ENCODE measurements at places on chromosomes 12 and 14. TPM values are rescaled to one million over a fixed set of nuclear protein-coding genes. Genes with fewer than 3 reads are reported as not detected.

GRCh38 chr14:100583245-100583644 is 4.0 kb downstream of the BEGAIN start:
- H3K4me1 ChIP-seq, result no peaks in the 10 kb centered on the region
- no peak overlapping the region for H3K27ac ChIP-seq
- DNase-seq, result no peak
- no peaks in the 10 kb centered on the region for H3K36me3 ChIP-seq
- H3K4me3 ChIP-seq, result no peak overlapping the region
- H3K27me3 ChIP-seq, result no peaks in the 10 kb centered on the region

The GAS2L3 gene
- 0.18 TPM for total RNA-seq

GRCh38 chr14:46147452-46147851 is 504.1 kb downstream of the RPL10L start:
- DNase-seq, result no peak
- no peaks in the 10 kb centered on the region for H3K36me3 ChIP-seq
- no peak overlapping the region for H3K27ac ChIP-seq
- no peaks in the 10 kb centered on the region for H3K4me1 ChIP-seq

The ABCC9 gene
- total RNA-seq, result 10.5 TPM

DNA sequence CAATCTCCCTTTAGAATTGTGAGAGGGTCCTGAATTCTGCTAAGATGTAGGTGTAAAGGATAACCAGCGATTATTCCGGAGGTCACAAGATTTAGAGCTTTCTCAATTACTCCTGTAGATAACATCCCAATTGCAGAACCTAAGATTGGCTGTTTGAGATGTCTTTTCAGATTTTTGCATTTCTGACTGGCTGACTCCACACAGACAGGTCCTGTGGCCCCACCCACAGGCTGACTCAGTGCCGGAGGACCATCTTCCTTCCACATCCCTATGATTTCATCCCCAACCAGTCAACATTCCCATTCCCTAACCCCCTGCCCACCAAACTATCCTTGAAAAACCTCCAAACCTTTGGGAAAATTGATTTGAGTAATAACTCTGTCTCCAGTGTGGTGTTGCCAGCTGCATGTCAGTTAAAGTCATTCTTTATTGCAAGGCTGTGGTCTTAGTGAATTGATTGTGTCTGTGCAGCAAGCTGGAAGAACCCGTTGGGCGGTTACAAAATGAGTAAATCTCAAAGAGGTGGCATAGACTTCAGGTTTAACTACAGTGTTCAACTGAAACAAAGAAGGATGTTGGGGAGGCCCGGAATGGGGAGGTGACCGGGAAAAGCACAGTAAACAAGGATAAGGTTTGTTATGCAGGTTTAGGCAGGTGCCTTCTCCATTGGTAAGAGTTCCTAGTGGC is 10.6 kb downstream of the FNTB start:
- H3K4me3 ChIP-seq, result no peak overlapping the region
- no peaks in the 10 kb centered on the region for H3K36me3 ChIP-seq
- peak; percentile 73 for DNase-seq
- peaks cover 2% of the 10 kb centered on the region for H3K4me1 ChIP-seq
- H3K27me3 ChIP-seq, result no peaks in the 10 kb centered on the region
- H3K27ac ChIP-seq, result peak overlapping the region; percentile 9

DNA sequence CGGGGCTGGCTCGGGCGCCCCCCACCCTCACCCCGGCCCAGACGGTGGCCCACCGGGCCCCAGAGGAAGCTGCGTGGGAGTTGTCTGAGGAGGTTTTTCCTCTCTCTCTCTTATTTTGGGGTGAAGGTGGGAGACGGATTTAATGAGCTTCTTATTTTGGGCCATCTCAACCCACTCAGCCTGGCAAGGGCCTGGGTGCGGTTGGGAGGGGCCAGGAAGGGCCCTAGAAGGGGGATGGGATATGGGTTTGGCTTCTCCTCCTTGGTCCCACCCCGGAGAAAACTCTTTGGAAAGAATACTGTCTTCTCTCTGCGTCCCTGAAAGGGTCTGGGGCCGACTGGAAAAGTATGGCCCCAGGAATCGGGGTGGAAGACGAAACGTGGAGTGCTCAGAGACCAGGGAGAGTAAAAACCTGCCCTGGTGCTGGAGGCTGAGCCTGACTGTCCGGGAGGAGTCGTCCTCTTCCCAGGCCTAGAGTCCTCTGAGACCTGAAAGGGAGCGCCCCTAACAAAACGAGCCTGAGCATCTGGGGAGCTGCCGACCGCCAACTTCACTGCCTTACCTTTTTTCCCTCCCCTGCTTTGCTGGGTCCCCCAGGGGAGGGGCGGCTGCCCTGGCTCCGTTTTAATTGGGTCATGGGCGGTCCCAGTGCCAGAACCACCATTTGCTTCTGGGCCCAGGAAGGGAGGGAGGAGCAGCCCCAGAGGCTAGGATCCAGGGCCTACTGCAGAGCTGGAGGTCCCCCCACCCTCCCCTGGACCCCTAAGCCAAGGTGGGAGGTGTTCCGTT is 1.6 kb downstream of the MMP14 start:
- no peaks in the 10 kb centered on the region for H3K27me3 ChIP-seq
- DNase-seq, result peak; percentile 68
- peak overlapping the region; percentile 92 for H3K27ac ChIP-seq
- H3K4me1 ChIP-seq, result no peaks in the 10 kb centered on the region
- peaks cover 12% of the 10 kb centered on the region for H3K36me3 ChIP-seq

DNA sequence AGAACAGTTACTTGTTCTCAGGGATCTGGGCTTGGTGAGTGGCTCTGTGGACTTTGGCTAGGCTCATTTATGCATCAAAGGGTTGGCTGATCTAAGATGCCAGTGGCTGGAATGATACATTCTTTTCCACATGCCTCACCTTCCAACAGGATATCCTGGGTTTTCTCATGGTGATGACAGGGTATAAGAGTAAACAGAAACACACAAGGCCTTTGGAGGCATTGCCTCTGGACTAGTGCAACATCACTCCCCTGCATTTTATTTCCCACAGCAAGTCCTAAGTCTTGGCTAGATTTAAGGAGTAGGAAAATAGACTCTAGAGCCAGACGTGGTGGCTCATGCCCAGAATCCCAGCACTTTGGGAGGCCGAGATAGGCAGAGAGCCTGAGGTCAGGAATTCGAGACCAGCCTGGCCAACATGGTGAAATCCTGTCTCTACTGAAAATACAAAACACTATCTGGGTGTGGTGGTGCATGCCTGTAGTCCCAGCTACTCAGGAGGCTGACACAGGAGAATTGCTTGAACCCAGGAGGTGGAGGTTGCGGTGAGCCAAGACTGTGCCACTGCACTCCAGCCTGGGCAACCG is 47.9 kb downstream of the RPH3A start:
- no peak overlapping the region for H3K4me3 ChIP-seq
- H3K27me3 ChIP-seq, result no peaks in the 10 kb centered on the region
- DNase-seq, result no peak

The CAPS2 gene
- total RNA-seq, result 7.9 TPM

GRCh38 chr12:15563663-15564062 is 225.5 kb downstream of the EPS8 start:
- H3K36me3 ChIP-seq, result no peaks in the 10 kb centered on the region
- H3K4me1 ChIP-seq, result no peaks in the 10 kb centered on the region
- no peaks in the 10 kb centered on the region for H3K27me3 ChIP-seq
- H3K4me3 ChIP-seq, result no peak overlapping the region
- H3K27ac ChIP-seq, result no peak overlapping the region
- DNase-seq, result no peak

The PROX2 gene
- total RNA-seq, result not detected

The DHRS4L2 gene
- total RNA-seq, result 13.1 TPM

GRCh38 chr12:102669056-102669455 is 188.7 kb upstream of the IGF1 start:
- no peaks in the 10 kb centered on the region for H3K4me1 ChIP-seq
- no peaks in the 10 kb centered on the region for H3K27me3 ChIP-seq

DNA sequence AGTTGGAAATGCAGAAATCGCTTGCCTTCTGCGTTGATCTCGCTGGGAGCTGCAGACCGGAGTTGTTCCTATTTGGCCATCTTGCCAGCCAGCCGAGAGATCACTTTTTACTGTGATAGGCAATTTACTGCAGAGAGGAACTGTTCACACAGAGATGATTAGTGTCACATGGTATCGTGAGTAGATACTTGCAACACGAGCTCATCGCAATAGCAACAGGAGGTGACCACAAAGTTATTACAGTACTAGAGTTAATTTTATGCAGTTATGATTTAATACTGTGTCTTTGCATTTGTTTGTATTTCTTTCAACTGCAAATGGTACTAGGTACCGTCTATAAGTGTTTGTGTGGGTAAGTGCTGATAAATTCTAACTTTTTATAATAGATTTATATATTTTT is 27.8 kb downstream of the NOPCHAP1 start:
- H3K27ac ChIP-seq, result no peak overlapping the region
- H3K4me1 ChIP-seq, result no peaks in the 10 kb centered on the region
- H3K36me3 ChIP-seq, result no peaks in the 10 kb centered on the region
- no peak for DNase-seq
- H3K27me3 ChIP-seq, result no peaks in the 10 kb centered on the region

The RFLNA gene
- total RNA-seq, result 5.4 TPM

GRCh38 chr12:49980501-49981349 is 8.0 kb downstream of the AQP6 start:
- DNase-seq, result no peak
- H3K36me3 ChIP-seq, result no peaks in the 10 kb centered on the region
- H3K27me3 ChIP-seq, result no peaks in the 10 kb centered on the region
- no peaks in the 10 kb centered on the region for H3K4me1 ChIP-seq

DNA sequence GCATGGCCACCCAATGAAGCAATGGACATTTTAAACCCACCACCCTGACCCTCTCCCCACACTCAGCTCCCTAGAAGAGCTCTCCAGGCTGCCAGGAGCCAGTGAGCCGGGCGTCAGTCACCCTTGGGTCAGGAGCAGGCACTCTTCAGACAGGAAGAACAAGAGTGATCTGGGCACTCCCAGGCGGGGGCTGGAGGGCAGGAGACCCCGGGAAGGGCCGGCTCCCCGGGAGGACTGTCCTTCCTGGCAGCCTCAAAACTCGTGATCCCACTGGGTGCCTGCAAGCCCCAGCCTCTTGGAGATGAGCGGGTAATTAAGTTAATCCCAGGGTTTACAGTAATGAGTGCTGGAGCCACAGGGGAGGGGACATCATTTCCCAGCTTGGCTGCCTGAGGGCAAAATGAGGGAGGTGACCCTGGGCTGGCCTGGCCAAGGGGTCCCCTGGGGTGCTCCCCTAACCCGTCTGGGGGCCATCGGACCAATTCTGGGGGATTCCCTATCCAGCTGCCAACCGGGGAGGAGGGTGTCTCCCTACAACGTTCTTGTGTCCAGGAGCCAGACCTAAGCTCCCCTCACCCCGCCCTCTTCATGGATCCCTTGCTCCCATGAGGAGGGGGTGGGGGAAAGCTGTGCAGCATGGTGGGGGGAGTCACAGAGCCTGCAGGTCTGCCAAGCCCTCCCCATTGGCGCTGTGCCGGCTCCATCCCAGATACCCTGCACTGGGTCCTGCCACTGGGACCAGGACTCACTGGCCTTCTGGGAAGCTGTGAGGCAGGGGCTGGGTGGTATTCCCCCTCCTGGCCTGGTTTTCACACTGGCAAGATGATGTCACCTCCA is 59.2 kb downstream of the CCNK start:
- H3K27ac ChIP-seq, result no peak overlapping the region
- no peaks in the 10 kb centered on the region for H3K4me1 ChIP-seq
- H3K27me3 ChIP-seq, result no peaks in the 10 kb centered on the region
- H3K36me3 ChIP-seq, result no peaks in the 10 kb centered on the region
- no peak for DNase-seq
- H3K4me3 ChIP-seq, result no peak overlapping the region

DNA sequence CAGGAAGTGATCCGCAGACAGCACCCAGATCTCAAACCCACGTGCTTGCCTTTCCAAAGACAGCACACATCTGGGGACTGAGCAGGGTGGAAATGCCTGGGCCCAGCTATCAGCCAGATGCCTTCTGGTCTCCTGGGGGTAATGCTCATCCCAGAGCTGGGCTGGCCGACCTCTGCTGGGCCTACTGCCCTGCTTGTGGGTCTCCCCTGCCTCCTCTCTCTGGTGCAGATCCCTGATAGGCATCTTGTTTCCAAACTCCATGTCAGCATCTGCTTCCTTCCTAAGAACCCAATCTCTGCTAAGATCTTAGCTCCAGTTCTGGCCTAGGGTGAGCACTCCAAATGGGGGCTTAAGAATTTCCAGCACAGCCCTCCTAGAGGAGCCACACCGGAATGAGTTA is 1043.0 kb downstream of the VRK1 start:
- H3K4me3 ChIP-seq, result no peak overlapping the region
- no peaks in the 10 kb centered on the region for H3K36me3 ChIP-seq
- DNase-seq, result no peak
- no peaks in the 10 kb centered on the region for H3K27me3 ChIP-seq
- H3K27ac ChIP-seq, result no peak overlapping the region

DNA sequence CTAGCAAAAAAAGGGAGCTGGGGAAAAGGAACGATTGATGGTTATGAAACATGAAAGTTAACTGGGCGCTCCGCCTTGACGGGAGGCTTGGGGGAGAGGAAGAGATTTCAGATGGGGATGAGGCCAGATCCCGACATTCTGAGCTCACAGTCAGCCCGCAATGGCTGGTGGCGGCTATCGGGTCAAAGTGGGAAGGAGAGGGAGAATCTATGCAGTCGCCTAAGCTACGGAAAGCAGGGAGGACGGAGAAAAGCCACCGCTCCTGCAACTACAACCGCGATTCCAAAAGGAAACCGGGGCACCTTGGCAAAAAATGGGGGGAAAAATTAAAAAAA is 502 bp downstream of the MPHOSPH9 start:
- no peaks in the 10 kb centered on the region for H3K27me3 ChIP-seq
- peak overlapping the region; percentile 80 for H3K27ac ChIP-seq
- no peaks in the 10 kb centered on the region for H3K36me3 ChIP-seq

The KLRC3 gene
- total RNA-seq, result not detected

GRCh38 chr12:88544991-88545980 is 35.0 kb downstream of the KITLG start:
- H3K27ac ChIP-seq, result no peak overlapping the region
- H3K36me3 ChIP-seq, result no peaks in the 10 kb centered on the region
- H3K27me3 ChIP-seq, result no peaks in the 10 kb centered on the region
- no peaks in the 10 kb centered on the region for H3K4me1 ChIP-seq

- DNase-seq, result no peak
- peak overlapping the region; percentile 92 for H3K4me3 ChIP-seq
- peak overlapping the region; percentile 100 for H3K27ac ChIP-seq
- H3K4me1 ChIP-seq, result peaks cover 6% of the 10 kb centered on the region
- H3K36me3 ChIP-seq, result no peaks in the 10 kb centered on the region
Observed at GRCh38 chr12:12718381-12718759, 1.2 kb downstream of the CDKN1B start.

The CCDC88C gene
- total RNA-seq, result 54.4 TPM

- no peaks in the 10 kb centered on the region for H3K4me1 ChIP-seq
- H3K36me3 ChIP-seq, result no peaks in the 10 kb centered on the region
- no peak overlapping the region for H3K27ac ChIP-seq
Observed at GRCh38 chr14:74223016-74223415, 16.2 kb upstream of the VSX2 start.

The ASCL1 gene
- total RNA-seq, result 0.50 TPM

The LRTM2 gene
- not detected for total RNA-seq
